ENCODE measurements at places on chromosomes 2 and 18.

- no peak for DNase-seq
These were observed 44.0 kb downstream of the EPG5 start for GRCh38 chr18:45923138-45923537.

DNA sequence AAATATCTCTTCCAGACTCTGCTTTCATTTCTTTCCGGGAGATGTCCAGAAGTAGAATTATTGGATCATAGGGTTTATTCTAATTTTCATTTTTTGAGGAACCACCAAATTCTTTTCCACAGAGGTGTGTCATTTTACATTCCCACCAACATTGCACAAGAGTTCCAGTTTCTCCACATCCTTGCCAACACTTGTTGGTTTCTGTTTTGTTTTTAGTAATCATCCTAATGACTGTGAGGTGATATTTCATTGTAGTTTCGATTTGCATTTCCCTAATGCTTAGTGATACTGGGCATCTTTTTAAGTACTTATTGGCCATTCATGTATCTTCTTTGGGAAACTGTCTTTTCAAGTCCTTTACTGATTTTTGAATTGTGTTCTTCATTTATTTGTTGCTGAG is 513.1 kb downstream of the PARD3B start:
- DNase-seq: no peak

DNA sequence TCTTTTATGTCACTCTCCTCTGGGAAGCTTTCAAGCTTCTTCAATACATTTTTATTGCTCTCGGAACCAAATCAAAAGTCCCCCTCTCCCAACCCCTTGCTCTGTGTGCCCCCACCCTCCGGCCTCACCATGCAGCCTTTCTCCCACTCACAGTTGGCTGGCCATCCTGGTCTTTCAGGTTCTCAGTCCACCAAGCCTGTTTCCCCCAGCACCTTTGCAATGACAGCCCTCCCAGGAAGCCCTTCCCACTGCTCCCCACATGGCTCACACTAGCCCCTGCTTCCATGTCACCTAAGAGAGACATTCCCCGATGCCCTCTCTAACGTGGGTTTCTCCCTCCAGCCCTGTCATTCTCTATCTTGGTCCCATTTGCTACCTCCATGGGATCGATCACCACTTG is 266.6 kb downstream of the SRBD1 start:
- no peak for DNase-seq

DNA sequence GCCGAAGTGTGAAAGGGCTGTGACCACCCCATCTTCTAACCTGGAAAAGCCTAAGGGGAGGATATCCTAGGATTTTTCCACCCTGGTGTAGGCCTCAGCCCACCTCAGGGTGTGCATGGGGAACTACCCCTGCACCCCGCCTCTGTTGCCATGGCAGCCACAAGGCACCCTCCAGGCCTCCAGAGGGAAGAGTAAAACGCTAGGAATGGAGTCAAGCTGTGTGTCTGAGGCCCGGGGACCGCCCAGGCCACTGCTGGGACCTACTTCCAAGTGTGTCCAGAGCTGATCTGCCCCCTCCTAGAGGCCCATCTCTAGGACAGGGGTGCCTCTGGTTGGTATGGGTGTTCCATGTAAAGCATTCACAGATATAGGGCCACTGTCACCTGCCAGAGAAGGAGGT is 86.7 kb downstream of the PLB1 start:
- DNase-seq: no peak

GRCh38 chr2:170587922-170588321 is 127.2 kb upstream of the SP5 start:
- no peak for DNase-seq

DNA sequence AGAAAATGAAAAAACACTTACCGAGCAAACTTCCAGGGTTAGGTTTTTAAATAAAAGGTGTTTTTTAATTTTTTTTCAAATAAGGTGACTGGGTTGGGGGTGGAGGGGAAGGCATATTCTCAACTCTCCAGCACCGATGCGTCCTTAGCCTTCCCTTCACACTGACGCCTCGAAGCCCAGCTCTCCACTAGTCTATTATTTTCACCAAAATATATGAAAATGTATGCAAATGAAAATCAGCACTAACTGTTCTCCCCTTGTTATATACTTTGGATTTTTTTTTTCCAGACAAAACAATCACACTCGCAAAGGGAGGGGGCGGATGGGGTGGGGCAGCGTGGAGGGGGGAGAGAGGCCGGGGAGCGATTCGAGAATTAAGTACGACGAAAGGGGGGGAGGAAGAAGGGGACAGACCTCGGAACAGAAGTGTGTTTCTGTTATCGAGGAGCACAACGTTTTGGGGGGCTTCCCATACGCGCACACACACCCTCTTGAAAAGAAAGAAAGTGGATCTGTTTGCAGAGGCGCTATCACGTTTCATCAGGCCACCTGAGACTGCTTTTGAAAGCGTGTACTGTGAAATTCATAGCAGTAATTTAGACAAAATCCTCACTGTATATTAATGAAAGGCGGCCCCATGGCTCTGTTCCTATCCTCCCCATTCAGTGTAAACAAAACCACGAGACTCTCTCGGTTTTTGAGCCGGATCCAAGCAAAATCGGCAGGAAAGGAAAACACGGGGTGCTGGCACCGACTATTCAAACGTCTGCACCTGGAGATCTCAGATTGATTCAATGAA is 2.4 kb upstream of the POU3F3 start:
- no peak for DNase-seq

DNA sequence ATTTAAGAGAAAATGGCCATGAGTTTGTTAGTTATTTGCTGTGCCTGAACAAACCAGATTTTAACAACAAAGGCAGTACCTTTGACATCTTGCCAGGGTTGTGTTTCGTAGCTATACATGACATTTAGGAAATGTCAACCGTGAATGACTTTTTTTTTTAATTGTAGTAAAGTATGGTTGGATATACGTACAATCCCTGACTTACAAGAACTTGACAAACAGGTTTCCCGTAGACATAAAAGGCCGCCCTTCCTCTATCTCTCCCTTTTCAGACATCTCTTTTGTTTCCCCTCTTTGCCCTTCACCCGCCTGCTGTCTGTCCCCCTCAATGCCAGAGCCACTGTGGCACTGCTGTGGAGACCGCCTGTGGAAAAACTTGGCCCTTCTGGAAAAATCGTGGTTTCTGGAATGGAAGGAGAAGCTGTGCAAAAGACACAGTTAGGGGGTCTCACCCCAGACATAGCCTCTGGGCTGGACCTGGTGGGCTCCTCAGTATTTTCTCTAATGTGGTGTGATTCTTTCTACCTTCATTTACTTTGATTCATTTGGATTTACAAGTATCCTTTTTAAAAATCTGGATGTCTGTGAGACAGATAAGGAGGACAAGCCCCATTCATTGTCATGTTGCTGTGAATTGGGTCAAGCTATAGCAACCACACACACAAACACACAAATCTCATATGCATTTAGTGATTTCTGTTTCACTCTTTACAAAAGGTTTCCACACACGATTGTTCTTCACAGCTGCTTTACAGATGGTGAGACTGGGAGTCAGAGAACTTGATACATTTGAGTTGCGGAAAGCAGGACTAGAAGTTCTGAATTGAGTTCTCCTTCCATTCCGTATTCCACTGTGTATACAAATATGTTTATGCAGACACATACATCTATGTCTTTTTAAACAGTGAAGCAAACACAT is 48.6 kb downstream of the SPATS2L start:
- DNase-seq: no peak

GRCh38 chr2:224165901-224166319 is 126.8 kb upstream of the SERPINE2 start:
- DNase-seq: no peak

GRCh38 chr18:65749841-65750240 is 971 bp upstream of the CDH7 start:
- no peak for DNase-seq

All from common myeloid progenitor, CD34-positive (primary cell).